Spleen (tissue), 13 donors: ENCODE measurements at places on chromosomes 4 and X. TPM values are rescaled to one million over a fixed set of nuclear protein-coding genes. Genes with fewer than 3 reads are reported as not detected.

- DNase-seq = no peak
These were observed 144.8 kb downstream of the SPATA18 start for GRCh38 chr4:52195869-52196268.

DNA sequence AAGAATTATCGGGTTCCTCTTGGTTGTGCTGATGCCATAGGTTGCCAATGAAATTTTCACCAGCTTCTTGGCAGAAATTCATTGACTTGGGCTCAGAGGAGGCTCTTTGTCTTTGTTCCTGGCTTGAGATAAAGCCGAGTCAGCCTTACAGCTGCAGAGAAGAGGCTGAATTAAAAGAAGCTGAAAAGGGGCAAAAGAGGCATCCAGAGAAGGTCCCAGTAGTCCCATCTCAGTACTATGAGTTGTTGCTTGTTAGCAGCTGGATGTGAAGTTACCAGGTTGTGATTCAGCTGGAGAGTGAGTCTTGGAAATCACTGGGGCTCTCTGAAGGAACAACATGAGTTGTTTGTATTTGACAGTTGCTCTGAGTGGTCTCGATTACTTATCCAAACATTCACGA is 59.7 kb downstream of the SMAD1 start:
- DNase-seq = no peak

GRCh38 chr4:45241976-45242375 is 515.6 kb upstream of the GNPDA2 start:
- DNase-seq = no peak

Gene PDS5A
- polyA plus RNA-seq = 17.9 TPM

Gene XAGE2
- polyA plus RNA-seq = not detected

DNA sequence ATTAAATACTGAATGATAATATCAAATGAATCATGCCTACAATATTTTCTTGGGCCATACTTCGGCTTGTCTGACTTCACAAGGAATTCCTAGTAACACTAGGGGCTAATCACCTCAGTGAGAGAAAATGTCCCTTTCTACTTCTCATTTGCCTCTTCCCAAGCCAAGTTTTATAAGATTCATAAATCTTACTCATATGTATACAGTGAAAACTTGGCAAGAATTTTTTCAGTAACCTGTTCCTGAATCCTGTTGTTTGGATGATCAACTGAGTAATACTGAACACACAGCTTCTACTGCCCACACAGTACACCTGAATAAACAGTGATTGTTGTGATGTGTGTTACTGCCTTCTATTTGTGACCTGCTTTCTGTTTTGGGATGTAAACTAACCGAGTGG is 16.5 kb downstream of the TMPRSS11E start:
- DNase-seq = no peak

Gene CXorf49
- not detected for polyA plus RNA-seq

GRCh38 chr4:8891646-8892555 is 20.3 kb upstream of the HMX1 start:
- DNase-seq = no peak
